ENCODE measurements at places on chromosomes 2 and 18.
A peak's percentile ranks its signal among the peaks of the same experiment; 100 is the strongest.

- DNase-seq = no peak
Measured at GRCh38 chr18:3059272-3059671, 46.3 kb upstream of the LPIN2 start.

GRCh38 chr18:70289351-70290312 is 787 bp downstream of the SOCS6 start:
- DNase-seq = peak; percentile 16

GRCh38 chr2:196247976-196248280 is 76.5 kb upstream of the STK17B start:
- DNase-seq = no peak

GRCh38 chr2:99085421-99085820 is 56.1 kb upstream of the C2orf15 start:
- peak; percentile 20 for DNase-seq

DNA sequence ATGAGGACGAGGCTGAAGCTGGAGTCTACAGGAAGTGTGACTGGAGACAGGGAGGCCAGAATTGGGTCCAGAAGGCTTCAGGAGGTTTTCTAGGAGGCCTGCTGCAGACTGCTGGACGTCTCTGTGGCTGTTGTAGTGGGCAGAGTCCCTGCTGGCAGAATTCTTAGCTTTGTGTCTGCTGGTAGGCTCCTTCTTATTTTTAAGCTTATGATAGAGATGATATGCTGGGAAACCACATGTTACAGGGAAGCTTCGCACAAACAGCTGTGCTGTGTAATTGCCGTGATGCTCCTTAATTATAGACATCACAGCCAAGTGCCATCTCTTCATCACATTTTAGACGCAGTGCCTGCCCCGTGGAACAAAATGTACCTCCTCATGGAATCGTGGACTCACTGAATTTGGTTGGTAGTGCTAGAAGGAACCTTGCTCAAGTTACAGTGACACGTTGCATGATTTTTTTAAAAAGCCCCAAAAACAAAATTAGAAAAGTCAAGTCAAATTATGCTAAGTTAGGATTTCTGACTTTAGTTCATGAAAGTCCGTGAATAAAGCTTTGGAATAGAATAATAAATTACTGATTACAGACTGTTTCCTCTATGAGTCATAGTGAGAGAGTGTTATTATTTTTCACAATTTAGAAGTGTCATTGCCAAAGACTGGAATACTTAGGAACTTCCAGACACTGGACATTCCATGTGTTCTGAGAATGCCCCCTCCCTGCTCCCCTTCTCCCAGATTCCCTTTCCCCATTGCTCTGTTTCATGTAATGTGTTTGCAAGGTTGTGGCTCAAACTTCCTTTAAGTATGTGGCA is 144.1 kb downstream of the FHOD3 start:
- DNase-seq = no peak

DNA sequence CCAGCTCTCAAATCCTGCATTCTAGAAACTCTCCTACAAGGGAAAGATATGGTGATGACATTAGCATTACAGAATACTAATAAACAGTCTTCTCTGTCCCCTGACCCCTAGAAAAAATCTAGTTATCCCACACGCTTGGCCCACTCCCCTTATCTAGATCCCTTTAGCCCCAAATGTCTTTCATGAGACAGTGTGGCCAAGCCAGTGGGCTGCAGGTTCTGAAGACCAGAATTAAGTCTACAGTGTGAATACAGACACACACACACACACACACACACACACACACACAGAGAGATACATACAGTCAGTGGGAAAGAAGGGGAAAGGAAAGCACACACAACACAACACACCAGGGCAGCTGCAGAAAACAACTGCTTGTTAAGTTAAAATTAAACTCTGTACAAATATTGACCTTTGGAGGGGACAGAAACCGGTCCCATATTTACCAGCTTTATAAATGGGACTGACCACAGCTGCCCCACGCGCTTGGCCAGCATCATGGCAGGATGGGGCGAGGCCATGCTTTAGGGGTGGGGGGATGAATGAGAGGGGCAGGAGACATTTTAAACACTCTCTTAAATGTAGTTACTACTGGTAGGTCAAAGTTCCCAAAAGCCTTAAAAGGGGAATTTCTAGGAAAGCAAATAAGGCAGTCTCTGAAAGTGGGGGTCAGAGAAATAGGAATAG is 49.1 kb downstream of the NHEJ1 start:
- no peak for DNase-seq

DNA sequence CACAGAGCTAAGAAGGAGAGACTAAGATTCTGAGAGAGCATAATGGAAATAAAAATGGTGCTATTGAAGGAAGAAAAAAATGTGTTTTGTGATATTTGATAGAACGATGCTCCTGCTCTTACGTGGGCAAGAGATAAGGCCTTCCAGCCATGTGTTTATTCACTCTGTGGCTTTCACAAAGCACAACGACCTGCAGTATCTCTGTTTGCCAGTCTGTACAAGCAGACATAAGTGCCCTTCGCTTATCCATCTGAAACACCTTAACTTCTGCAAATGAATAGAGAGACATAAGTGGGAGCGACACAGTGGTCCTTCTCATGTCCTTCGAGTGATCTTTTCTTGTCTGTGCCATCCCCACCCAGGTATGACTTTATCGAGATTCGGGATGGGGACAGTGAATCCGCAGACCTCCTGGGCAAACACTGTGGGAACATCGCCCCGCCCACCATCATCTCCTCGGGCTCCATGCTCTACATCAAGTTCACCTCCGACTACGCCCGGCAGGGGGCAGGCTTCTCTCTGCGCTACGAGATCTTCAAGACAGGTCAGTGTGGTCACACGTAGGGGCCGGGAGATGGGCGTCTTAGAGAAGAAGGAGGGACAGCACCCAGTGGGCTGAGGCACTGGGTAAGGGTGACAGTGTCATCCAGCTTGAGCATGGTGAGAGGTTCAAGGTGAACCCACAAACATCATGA is 33.7 kb downstream of the NRP2 start:
- DNase-seq = no peak

DNA sequence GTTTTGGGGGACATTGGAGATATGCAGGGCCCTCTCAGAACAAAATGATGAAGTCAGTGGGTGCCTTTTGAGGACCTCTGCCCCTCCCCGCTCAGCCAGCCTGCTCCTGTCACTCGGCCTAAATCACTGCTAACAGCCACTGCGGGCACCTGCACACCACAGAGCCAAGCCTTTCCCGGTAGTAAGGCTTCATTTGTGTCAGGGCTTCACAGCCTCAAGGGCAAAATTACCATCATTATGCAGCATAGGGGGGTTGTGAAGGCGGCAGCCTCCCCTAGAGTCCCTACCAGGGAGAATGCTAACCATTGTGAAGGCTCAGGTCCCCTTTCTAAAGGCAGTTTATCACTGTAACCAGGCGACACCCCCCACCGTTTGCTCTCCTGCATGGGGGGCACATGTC is 519.8 kb upstream of the MYT1L start:
- DNase-seq = no peak

- no peak for DNase-seq
Measured at GRCh38 chr2:53569957-53570727, 197.5 kb upstream of the CHAC2 start.

GRCh38 chr2:189421644-189422043 is 19.6 kb upstream of the WDR75 start:
- DNase-seq = no peak

DNA sequence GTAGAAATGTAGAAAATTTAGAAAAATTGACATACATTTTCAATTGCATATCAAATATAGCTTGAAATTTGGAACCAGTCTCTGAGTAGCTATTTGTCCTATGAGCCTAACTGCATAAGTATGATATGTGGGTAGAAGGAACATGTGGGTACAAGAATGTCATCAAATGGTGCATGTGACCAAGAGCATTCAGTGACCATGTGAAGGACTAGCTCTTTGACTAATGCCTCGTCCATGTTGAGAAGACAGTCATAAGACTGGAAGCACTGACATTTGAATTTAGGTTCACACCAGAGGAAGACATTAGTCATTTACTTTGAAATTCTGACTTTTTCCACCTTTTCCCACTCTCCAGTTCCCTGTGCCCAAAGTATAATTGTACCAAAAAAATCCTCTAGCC is 12.6 kb downstream of the MRPL44 start:
- peak; percentile 60 for DNase-seq

GRCh38 chr2:116489944-116490343 is 1324.5 kb upstream of the DDX18 start:
- no peak for DNase-seq

- no peak for DNase-seq
Measured at GRCh38 chr2:183522489-183523266, 398.4 kb downstream of the NUP35 start.

GRCh38 chr2:235135990-235136561 is 184.3 kb downstream of the SH3BP4 start:
- peak; percentile 60 for DNase-seq

- no peak for DNase-seq
Measured at GRCh38 chr2:9256147-9256546, 49.5 kb downstream of the ASAP2 start.

- peak; percentile 10 for DNase-seq
Measured at GRCh38 chr2:207008105-207008990, 69.0 kb downstream of the CPO start.

DNA sequence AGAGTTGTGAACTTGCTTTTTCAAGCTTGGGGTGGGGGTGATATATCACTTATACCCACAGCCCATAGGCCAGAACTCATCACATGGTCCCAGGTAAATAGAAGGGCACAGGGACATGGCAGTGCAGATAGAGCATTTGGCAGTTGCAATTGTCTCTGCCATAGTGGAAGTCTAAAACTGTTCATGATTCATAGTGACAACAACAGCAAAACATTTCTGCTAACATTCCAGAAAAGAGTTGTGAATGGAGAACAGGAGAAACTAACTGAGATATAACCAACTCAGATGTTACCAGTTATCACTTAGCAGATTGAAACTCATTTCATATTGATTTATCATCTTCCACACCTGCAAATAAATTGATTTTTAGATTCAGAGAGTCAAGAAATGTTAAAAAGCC is 278.6 kb upstream of the KYNU start:
- no peak for DNase-seq

DNA sequence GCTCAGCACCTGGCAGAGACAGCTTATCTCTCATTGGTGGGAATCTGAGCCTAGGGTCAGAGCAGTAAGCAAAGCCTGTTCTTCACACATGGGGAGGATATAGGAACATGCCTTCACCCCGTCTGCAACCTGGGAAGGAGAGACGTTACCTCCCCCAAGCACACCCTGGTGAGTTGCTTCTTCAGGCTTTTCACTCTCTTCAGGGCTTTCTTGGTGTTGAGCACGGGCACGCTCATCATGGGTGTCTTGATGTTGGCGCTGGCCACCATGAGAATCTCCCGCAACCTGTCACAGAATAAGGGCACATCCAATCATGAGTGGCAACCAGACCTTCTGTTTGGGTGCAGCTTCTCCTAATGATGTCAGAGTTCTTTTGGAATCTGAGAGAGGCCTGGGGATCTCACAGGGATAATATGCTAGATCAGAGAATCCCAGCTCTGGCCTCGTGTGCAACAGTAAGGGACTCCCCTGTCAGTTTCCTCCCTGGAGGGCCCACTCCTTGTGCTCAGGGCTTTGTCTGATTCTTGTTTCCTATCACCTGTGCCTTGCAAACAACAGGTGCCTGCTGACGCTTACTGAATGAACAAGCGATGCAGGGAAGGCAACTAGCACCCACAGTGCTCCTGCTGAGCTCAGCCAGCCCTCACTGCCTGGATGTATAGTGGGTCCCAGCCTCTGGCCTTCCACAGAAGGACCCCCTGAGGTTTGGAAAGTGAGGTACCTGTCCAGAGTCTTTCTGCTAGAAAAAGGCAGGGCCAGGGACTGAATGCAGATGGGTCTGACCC is 66.3 kb downstream of the POLR1A start:
- no peak for DNase-seq

DNA sequence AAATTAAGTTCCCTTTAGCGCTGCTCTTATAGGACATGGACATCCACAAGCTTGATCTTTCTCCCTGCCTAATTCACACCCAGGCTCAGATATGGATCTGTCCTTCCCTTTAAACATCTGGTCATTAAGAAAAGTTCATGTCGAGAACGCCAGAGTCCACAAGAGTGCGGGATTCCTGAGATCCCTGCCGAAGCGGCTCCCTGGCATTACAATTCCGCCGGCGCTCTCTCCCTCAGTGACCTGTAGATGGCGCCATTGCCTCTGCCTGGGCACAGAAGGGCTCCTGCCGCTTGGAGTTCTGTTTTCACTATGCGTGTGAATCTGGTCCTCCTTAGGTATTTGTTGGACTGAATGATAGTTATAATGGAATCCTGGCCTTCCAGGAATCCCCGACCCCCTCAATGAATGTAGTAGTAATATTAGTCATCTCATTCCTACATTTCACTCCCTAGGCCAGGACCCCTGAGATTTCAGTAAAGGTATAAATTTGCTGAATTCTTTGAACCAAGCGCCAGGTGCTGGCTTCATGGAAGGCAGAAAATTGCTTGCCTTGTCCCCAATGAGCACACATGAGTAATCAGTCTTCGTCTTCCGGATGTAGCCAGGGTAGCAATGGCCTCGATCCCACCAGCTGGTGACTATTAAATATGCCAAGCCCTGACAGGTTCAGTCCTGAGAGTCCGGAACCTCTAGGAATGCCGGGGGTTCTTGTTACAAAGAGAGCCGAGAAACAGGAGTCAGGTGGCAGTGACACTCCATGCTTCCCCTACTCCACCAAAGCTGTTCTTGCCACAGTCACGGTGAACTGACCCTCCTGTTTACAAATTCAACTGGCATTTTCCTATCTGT is 26.4 kb upstream of the CD207 start:
- peak; percentile 93 for DNase-seq

DNA sequence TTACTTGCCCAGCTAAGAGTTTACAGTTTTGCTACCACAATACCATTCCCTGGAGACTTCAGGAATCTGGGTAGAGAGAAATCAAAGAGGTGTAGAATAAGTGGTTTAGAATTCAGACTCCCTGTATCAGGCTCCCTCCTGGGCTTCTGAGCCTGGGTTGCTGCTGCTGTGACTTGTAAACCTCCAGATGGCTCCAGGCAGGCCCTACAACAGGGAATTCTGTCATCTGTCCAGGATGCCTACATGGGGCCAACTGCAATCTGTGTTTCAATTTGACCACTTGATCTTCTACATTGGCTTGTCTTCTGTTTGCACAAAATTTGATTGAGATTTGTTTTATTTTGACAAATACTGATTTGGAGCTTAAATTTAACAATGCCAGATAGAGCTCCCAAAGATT is 183.9 kb downstream of the RAD51AP2 start:
- DNase-seq = no peak

GRCh38 chr2:153416071-153416470 is 62.5 kb downstream of the RPRM start:
- no peak for DNase-seq

GRCh38 chr2:129056309-129056958 is 737.8 kb upstream of the HS6ST1 start:
- no peak for DNase-seq

Data from inflammatory macrophage treated with lipopolysaccharide for 1 hour (primary cell).